Natural killer cell treated with Interleukin-12 subunit alpha and Interleukin-12 subunit beta and Interleukin-15 and Interleukin-18, amount 100 ng/mL, for 72 hours (primary cell): ENCODE measurements at places on chromosomes 6 and 20. TPM values are rescaled to one million over a fixed set of nuclear protein-coding genes. Genes with fewer than 3 reads are reported as not detected.
A peak's percentile ranks its signal among the peaks of the same experiment; 100 is the strongest.

- H3K4me1 ChIP-seq = peaks cover 21% of the 10 kb centered on the region
- H3K36me3 ChIP-seq = peaks cover 12% of the 10 kb centered on the region
- no peak for DNase-seq
- peak overlapping the region; percentile 41 for H3K27ac ChIP-seq
These were observed 57.4 kb downstream of the SYTL3 start for GRCh38 chr6:158707120-158707820.

- H3K4me3 ChIP-seq = no peak overlapping the region
- H3K36me3 ChIP-seq = peaks cover 11% of the 10 kb centered on the region
- H3K27ac ChIP-seq = no peak overlapping the region
These were observed 87.5 kb downstream of the AKAP7 start for GRCh38 chr6:131222773-131223172.

- no peak overlapping the region for H3K27ac ChIP-seq
- H3K36me3 ChIP-seq = no peaks in the 10 kb centered on the region
- no peak for DNase-seq
- no peak overlapping the region for H3K4me3 ChIP-seq
- no peaks in the 10 kb centered on the region for H3K4me1 ChIP-seq
These were observed 850.0 kb downstream of the DHX35 start for GRCh38 chr20:39812116-39812515.

DNA sequence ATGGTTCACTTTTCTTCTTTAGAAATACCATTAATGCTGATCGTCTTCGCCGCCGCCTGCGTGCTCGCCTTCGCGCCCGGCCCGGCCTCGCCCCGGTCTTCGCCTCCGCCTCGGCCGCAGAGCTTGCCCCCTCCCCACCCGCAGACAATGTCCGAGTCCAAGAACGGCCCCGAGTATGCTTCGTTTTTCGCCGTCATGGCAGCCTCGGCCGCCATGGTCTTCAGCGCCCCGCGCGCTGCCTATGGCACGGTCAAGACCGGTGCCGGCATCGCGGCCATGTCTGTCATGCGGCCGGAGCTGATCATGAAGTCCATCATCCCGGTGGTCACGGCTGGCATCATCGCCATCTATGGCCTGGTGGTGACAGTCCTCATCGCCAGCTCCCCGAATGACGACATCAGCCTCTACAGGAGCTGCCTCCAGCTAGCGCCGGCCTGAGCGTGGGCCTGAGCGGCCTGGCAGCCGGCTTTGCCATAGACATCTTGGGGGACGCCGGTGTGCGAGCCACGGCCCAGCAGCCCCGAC, 4.8 kb upstream of the PRPH2 start:
- H3K4me1 ChIP-seq = peaks cover 23% of the 10 kb centered on the region
- H3K4me3 ChIP-seq = peak overlapping the region; percentile 87

- H3K4me1 ChIP-seq = no peaks in the 10 kb centered on the region
- no peak overlapping the region for H3K27ac ChIP-seq
- no peak overlapping the region for H3K4me3 ChIP-seq
- H3K36me3 ChIP-seq = no peaks in the 10 kb centered on the region
- DNase-seq = no peak
These were observed 267.1 kb upstream of the JAG1 start for GRCh38 chr20:10940941-10941340.

DNA sequence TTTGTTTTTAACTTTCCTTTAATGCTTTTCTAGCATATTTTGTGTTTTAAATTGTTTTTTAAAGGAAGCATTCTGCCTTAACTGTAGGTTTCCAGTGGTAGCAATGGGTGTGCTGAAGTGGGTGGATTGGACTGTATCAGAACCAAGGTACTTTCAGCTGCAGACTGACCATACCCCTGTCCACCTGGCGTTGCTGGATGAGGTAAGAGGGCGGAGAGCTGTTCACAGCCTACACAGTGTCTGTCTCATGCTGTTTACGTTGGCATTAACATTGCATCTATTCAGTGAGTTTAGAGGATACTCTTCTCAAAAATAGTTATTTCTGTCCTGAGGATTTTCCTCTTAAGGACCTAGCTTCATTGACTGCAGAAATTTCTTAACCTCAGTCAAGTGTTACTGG, 11.9 kb downstream of the NELFCD start:
- peaks cover 5% of the 10 kb centered on the region for H3K4me1 ChIP-seq
- H3K27me3 ChIP-seq = no peaks in the 10 kb centered on the region
- peaks cover 33% of the 10 kb centered on the region for H3K36me3 ChIP-seq
- no peak overlapping the region for H3K27ac ChIP-seq
- no peak for DNase-seq

- no peak overlapping the region for H3K4me3 ChIP-seq
- H3K36me3 ChIP-seq = no peaks in the 10 kb centered on the region
- no peaks in the 10 kb centered on the region for H3K4me1 ChIP-seq
- DNase-seq = no peak
These were observed 65.5 kb upstream of the GCM1 start for GRCh38 chr6:53214172-53214571.

DNA sequence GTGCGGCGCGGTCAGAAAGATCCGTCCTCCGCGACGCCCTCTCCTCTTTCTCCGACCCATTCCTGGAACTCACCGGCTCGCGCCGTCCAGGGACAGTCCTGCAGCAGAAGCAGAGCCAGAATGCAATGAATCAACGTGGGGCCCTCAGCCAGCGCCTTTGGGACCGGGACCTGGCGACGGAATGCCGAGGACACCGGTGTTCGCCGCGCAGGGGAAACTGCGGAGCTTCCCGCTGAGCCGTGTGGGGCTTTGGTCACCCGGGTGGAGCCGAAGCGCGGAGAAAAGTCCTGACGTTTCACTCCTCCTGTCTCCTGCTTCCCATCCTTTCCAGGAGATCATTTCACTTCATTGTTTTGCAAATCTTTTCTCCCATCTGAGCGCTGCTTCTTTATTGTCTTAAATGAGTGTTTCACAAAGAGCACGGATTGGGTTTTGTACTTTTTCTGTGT, 26.5 kb downstream of the ULBP1 start:
- H3K36me3 ChIP-seq = peaks cover 6% of the 10 kb centered on the region
- peaks cover 65% of the 10 kb centered on the region for H3K27me3 ChIP-seq
- H3K27ac ChIP-seq = no peak overlapping the region
- H3K4me1 ChIP-seq = peaks cover 24% of the 10 kb centered on the region
- no peak for DNase-seq

GRCh38 chr6:107869871-107870270, 45.8 kb upstream of the SCML4 start:
- no peak overlapping the region for H3K4me3 ChIP-seq
- peak overlapping the region; percentile 50 for H3K27ac ChIP-seq
- peaks cover 12% of the 10 kb centered on the region for H3K36me3 ChIP-seq
- no peaks in the 10 kb centered on the region for H3K27me3 ChIP-seq
- no peaks in the 10 kb centered on the region for H3K4me1 ChIP-seq

DNA sequence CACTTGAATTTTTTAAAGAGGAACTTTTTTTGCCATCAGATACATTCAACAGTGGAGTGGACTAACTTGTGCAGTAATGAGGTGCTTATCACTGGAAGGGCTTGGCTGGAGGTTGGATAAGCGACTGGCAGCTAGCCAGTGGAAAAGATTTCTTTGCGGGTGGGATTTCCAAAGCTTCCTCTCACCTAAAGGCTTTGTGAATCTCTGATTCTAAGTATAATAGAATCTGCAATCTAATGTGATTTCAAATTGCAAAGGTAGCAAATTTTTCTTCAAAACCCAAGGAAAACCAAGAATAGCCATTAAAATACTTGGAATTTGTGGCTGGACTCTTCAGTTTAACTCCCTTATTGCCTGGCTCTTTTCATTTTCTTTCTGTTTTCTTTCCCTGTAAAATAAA, 460.4 kb upstream of the MARCKS start:
- no peak for DNase-seq
- no peaks in the 10 kb centered on the region for H3K27me3 ChIP-seq
- H3K4me1 ChIP-seq = no peaks in the 10 kb centered on the region

Gene TSPO2
- total RNA-seq = not detected

- no peaks in the 10 kb centered on the region for H3K27me3 ChIP-seq
- H3K4me3 ChIP-seq = no peak overlapping the region
- no peak overlapping the region for H3K27ac ChIP-seq
- no peak for DNase-seq
These were observed 92.1 kb downstream of the CDH26 start for GRCh38 chr20:60050193-60050947.

Gene SMPD2
- 10.3 TPM for total RNA-seq

DNA sequence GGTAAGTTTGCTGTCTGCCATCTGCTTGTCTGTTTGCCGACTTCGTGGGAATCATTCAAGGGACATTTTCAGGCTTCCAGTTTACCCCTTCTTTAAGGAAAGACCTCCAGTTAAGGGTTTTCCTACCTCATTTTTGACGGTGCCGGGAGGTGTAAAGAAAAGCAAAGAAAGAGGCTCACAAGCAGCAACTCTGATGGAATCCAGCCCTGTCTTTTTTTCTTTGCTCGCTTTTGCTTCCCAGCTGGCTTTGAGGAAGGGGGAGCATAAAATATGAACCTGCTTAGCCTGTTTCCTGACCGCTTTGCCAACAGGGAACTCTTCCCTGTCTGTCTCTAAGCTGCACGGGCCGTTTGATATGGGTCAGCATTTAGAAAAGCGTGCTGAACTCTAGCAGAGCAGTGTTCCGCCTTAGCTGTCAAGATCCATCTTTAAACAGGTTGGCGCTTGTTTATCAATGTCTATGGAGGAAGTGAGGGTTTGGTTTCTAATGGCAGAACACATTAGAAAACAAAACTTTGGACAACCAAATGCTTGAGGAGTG, 13.8 kb downstream of the SYTL3 start:
- peaks cover 37% of the 10 kb centered on the region for H3K36me3 ChIP-seq
- no peak overlapping the region for H3K27ac ChIP-seq
- H3K4me3 ChIP-seq = peak overlapping the region; percentile 75

- H3K4me1 ChIP-seq = no peaks in the 10 kb centered on the region
- no peak overlapping the region for H3K27ac ChIP-seq
- H3K4me3 ChIP-seq = no peak overlapping the region
- peaks cover 24% of the 10 kb centered on the region for H3K27me3 ChIP-seq
- no peaks in the 10 kb centered on the region for H3K36me3 ChIP-seq
- DNase-seq = no peak
These were observed 817 bp downstream of the GRM1 start for GRCh38 chr6:146029573-146030184.

DNA sequence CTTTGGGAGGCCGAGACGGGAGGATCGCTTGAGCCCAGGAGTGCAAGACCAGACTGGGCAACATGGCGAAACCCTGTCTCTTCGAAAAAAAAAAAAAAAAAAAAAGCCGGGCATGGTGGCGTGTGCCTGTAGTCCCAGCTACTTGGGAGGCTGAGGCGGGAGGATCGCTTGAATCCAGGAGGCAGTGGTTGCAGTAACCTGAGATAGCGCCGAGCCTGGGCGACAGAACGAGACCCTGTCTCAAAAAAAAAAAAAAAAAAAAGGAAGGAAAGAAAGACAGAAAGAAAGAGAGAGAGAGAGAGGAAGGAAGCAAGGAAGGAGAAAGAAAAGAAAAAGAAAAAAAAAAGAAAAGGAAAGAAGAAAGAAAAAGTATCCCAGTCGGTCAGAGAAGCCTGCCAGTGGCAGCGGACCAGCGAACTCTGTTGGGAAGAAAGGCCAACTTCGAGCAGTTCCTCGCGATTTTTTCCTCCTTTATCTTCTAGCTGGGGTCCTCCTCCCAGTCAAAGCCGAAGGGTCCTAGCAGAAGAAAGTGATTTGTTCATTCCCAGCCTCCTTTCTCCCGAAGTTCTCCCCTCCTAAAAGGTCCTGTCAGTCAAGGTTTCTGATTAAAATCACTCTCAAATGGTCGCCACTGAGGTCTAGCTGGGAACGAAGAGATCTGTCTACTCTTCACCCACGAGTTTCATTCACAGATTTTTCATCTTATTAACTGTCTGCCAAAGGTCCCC, 2.4 kb upstream of the SYCP2L start:
- peaks cover 3% of the 10 kb centered on the region for H3K4me1 ChIP-seq
- no peaks in the 10 kb centered on the region for H3K36me3 ChIP-seq
- H3K27ac ChIP-seq = no peak overlapping the region
- H3K4me3 ChIP-seq = no peak overlapping the region
- no peak for DNase-seq
- H3K27me3 ChIP-seq = peaks cover 56% of the 10 kb centered on the region

Gene MCM8
- total RNA-seq = 23.9 TPM

- H3K27me3 ChIP-seq = no peaks in the 10 kb centered on the region
- peak within 1 kb of the TSS; percentile 88 for H3K27ac ChIP-seq
- no peaks in the 10 kb centered on the region for H3K36me3 ChIP-seq
These were observed at the start of gene ITPR3 for GRCh38 chr6:33620856-33621710. Gene ITPR3 (plus strand): TSS chr6:33621322. CDS start chr6:33621603, 281 bp downstream.

DNA sequence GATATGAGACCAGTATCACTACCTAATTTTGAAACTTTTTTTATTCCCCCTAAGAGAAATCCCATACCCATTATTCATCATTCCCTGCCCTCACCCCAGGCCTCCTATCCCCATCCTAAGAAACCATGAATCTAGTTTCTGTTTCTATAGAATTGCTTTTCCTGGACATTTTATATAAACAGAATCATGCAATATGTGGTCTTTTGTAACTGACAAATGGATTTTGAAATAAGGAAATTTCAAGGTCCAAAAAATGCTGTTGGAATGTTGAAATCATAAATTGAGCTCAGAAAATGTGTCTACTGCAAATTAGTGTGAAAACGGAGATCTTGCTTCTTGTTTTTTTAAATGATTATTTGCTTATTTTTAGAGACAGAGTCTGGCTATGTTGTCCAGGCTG, 25.1 kb downstream of the RNF217 start:
- H3K27me3 ChIP-seq = no peaks in the 10 kb centered on the region
- H3K4me3 ChIP-seq = no peak overlapping the region
- no peak overlapping the region for H3K27ac ChIP-seq
- no peak for DNase-seq
- no peaks in the 10 kb centered on the region for H3K36me3 ChIP-seq

DNA sequence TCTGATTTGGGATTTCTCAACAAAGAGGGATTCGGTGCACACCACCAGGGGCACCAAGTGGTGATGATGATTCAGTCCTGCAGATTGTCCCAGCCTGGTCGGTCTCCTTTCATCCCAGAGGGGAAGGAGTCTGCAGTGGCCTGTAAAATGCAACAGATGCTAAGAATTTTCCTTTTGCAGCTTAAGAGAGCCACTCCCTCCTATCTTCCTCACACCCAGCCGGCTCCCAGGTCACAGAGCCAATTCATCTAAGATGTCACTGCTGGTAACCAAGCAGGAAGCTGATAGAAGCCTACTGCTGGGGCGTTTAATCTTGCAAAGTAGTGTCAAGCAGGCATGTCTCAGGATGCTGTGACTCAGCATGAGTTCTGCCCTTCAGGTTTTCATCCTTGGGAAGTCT, 203.8 kb upstream of the LRFN2 start:
- no peaks in the 10 kb centered on the region for H3K36me3 ChIP-seq
- no peaks in the 10 kb centered on the region for H3K27me3 ChIP-seq
- H3K27ac ChIP-seq = peak overlapping the region; percentile 46
- H3K4me1 ChIP-seq = peaks cover 46% of the 10 kb centered on the region
- DNase-seq = no peak

GRCh38 chr20:14219801-14220461, 117.5 kb downstream of the FLRT3 start:
- H3K27ac ChIP-seq = no peak overlapping the region
- H3K4me3 ChIP-seq = no peak overlapping the region
- no peaks in the 10 kb centered on the region for H3K27me3 ChIP-seq
- no peaks in the 10 kb centered on the region for H3K4me1 ChIP-seq

- peaks cover 12% of the 10 kb centered on the region for H3K4me1 ChIP-seq
- H3K4me3 ChIP-seq = no peak overlapping the region
These were observed 2.9 kb upstream of the LY6G6D start for GRCh38 chr6:31712296-31712695.
